Activated CD4-positive, alpha-beta T cell treated with anti-CD3 and anti-CD28 coated beads for 4 hours (primary cell): ENCODE measurements at places on chromosomes 2 and 18.

DNA sequence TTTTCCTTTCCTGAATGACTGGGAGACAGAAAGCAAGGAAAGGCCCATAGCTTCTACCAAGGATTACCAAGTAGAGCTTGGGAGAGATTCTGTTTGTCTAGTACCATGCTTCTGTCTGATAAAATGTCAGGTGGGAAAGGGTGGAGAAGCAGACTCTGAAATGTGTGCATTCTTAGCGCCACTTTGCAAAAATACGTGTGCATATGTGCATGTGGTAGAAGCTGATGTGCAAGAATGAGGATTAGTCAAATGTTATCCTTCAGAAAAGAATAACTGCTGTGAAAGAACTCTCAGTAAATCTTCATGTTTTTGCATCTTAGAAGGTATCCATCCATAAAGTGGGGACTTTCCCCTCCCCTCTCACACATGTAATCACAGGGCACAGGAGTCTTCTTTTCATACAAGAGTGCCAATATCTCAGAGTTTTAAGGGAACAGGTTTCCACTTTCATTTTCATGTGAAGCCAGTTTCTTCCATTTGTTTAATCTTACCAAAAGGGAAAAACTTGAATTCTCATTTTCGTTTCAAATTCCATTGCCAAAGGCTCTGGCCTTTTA, 15.4 kb upstream of the DGKD start:
- DNase-seq, result no peak

GRCh38 chr2:200177971-200178911, 128.3 kb upstream of the SPATS2L start:
- DNase-seq, result no peak

DNA sequence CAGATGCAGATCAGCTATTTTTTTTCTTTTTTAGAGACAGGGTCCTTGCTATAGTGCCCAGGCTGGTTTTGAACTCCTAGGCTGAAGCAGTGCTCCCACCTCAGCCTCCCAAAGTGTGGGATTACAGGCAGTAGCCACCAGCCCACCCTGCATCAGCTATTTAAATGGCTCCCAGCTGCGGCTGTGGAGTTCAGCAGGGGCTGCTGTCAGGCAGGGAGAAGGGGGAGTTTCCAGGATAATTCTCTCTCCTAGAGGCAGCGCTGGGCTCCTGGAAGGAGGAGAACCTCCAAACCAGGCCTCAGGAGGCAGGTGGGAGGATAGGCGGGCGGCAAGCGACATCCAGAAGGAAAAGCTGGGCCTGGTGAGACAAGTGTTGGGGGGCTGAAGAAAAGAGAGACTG, 65.7 kb downstream of the ACTR2 start:
- no peak for DNase-seq

DNA sequence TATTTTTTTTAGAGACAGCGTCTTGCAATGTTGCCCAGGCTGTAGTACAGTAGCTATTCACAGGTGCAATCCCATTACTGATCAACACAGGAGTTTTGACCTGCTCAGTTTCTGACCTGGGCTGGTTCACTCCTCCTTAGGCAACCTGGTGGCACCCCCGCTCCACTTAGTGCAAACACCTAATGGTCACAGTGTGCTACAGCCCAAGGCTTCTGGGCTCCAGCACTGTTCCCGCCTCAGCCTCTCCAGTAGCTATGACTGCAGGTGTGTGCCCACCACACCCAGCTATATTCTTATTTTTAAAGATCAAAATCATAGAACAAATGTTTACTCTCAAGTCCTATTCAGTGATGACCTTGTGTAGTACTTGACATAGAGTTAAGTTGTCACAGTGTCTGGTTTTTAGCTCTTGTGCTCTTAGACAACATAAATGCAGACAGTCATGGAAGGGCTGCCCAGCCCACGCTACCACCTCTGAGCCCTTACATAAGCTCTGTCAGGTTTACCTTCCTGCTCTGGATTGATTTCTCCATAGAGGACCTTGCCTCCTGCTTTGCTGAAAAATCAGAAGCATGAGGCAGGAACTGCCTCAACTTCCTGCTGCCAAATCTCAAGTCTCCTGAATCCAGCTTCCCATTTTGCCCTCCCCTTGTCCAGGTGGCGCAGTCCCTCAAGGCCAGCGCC, 82.2 kb upstream of the SLC1A4 start:
- DNase-seq, result no peak

- no peak for DNase-seq
Measured at GRCh38 chr18:13179566-13180113, 38.9 kb upstream of the LDLRAD4 start.

- DNase-seq, result no peak
Measured at GRCh38 chr2:127811397-127812321, 688 bp upstream of the WDR33 start.

- DNase-seq, result no peak
Measured at GRCh38 chr2:160028431-160029269, 33.8 kb downstream of the PLA2R1 start.

DNA sequence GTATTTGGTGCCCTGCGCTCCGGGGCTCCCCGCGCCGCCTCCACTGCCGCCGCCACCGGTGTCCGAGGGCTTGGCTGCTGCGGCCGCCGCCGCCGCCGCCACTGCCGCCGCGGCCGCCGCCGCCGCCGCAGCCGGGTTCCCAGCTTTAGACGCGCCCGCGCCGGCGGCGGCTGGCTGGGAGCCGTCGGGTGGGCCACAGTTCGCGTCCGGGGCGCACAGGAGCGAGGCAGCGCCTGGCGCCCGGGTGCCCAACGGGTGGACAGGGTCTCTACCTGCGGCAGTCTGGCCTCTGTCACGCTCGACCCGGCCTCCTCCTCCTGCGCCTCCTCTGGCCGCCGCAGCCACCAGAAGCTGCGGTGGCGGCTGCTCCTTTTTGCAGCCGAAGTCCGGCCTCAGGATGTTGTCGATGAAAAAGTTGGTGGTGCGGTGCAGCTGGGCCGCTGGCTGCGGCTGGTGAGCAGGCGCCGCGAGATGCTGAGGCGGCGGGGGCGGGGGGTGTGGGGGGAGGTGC, 951 bp downstream of the EN1 start:
- no peak for DNase-seq

DNA sequence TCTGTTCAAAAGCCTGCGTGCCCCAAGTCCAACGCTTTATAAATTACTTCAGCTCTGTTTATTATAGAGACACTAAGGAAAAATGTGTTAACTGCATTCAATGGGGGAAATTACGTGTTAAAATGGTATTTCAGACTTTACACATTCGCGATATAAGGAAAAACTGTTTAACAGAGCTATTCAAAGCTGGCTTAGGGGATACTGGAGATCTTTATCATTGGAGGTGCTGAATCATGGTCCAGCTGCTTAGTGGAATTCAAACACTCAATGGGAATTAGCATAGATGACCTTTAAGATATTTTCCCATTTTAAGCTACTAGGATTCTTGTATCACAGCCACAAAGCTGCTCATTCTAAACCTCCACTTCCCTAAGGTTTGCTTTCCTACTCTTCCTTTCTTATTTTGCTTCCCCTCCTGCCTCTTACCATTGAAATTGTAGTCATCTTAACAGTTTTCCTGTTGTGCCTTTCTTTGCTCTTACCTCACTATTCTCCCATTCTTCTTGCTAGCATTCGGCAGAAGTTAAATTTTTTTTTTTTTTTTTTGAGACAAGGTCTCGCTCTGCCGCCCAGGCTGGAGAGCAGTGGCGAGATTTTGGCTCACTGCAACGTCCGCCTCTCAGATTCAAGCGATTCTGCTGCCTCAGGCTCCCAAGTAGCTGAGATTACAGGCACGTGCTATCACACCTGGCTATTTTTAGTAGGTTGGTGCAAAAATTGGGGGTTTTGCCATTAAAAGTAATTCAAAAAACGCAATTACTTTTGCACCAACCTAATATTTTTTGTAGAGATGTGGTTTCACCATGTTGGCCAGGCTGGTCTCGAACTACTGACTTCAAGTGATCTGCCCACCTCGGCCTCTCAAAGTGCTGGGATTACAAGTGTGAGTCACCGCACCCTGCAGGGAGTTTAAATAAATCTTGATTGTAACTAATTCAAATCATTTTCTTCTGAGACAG, 6.5 kb downstream of the SULT6B1 start:
- no peak for DNase-seq

- no peak for DNase-seq
Measured at GRCh38 chr2:209663139-209663538, 108.5 kb upstream of the UNC80 start.

DNA sequence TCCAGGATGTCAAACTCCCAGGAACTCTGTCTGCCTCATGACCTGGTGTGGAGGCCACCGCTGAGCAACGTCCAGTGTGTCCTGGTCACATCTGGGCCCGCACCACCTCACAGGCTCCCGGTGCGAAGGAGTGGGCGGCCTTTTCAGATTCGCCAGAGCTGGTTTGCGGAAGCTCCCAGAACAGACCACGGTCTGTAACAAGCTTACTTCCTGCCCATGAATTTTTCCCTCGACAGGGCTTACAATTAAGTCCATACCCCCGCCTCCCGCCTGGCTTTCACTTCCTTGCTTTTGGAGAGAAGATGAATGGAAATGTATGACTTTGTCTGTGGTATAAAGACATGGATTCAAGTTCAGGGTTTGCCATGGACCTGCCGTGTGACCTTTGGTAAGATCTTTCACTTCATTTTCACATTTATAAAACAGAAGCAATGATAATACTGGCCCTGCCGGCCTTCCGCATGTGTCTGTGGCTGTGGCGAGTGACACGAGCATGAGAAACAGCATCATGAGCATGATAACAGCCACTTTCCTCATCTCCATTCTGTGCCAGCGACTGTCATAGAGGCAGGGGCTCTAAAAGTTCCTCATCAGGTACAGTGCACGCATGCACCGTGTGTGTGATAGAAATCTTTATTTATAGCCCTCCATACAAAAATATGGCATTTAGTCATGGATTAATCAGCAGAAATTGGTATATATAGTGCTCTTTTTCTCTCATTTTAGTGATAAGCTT, 31.0 kb upstream of the KCNF1 start:
- no peak for DNase-seq
